ENCODE measurements at places on chromosomes 5 and 9.

DNA sequence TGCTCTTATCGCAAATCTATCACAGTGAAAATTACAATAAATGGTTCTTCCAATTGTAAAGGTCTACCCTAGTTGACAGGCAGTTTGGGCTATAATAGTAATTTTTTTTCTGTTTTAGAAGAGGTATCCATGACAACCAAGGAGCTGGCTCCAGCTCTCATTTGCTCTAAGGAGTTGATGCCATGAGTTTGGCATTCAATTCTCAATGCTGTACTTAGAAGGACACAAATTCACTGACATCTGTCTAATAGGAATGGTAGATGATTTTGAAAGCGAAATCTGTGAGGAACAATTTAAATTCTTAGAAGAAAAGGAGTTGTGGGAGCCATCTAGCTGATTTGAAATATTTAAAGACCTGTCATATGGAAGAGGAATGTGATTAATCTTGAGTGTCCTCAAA lies 203.6 kb upstream of the DAB2 start:
- DNase-seq = no peak

- DNase-seq = no peak
These were observed 123.6 kb downstream of the ACTBL2 start for GRCh38 chr5:57358796-57359592.

DNA sequence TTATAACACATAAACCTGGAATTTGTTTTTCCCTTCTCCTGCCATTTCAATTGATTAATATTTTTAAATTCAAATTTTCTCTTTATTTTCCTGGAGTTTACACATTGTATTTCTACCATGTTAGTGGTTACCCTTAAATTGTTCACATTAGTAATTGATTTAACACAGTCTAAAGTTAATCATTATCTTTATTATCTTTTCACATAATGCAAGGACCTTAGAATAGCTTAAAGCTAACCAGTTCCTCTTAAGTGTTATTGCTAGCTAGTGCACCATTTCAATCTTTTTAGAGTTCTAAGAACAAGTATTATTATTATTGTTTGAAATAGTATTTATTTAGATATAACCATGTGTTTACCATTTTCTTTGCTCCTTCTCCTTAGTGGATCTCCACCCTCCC lies 251.2 kb upstream of the FBXL7 start:
- DNase-seq = no peak

- DNase-seq = no peak
These were observed 55.3 kb downstream of the WNK2 start for GRCh38 chr9:93238953-93239925.

GRCh38 chr9:37583522-37584121 lies 7.4 kb upstream of the FBXO10 start:
- no peak for DNase-seq

GRCh38 chr5:76818844-76819831 lies at the start of gene F2RL1:
F2RL1 (plus strand) TSS chr5:76819030; CDS start chr5:76819183, 153 bp downstream.
- peak; percentile 73 for DNase-seq

DNA sequence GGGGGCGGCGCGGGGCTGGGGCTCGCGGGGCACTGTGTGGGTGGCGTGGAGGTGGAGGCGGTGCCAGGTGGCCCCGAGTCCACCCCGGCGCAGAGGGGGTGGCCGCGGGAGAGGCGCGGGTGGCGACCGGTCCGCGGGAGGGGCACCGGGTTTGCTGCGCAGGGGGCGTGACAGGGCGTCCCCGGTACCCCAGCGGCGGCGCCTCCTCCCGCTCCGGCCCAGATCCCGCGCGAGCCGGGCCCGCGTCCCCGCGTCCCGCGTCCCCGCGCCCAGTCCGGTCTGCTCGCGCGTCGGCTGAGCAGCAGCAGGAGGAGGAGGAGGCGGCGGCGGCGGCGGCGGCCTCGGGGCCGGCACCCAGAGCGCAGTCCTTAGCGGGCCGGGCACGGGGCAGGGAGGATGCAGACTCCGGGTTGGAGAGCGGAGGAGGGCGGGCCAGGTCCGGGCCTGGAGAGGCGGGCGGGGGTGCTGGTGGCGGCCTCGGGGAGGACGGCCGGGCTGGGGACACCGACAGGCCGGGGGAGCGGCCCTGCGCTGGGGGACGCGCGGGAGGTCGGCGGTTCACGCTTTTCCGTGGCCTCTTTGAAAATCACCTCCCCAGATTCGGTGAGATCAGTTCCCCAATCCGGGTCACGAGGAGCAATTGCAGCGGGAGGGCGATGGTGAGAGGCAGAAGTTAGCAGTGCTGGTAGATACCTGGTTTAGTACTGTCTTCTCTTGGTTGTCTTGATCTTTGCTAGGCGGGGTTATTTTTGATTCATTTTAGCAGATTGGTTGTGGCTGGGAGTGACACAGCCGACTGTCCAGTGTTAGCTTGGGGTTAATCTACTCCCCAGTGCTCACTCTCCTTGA lies 1.7 kb downstream of the TRIO start:
- peak; percentile 94 for DNase-seq

DNA sequence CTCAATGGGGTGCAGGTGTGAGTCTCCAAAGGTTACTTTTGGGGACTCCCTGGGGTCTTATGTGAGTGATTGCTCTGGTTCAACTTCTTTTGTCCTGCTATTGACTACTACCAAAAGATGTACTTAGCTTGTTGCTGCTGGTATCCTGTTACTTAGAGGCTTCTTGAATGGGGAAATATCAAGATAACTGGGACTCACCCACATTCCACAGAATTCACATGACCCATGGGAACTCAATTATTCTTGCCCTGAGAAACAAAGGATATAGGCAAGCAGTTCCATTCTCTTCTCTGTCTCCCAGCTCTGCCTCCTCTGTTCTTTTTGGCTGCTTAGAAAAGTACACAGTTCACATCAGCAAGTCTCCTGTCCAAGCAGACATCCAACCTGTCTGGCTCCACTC lies 105.9 kb downstream of the UNC13B start:
- DNase-seq = no peak

- no peak for DNase-seq
These were observed 180.5 kb downstream of the RFK start for GRCh38 chr9:76213751-76214150.

GRCh38 chr9:89659891-89660685 lies 55.3 kb downstream of the GADD45G start:
- DNase-seq = no peak

DNA sequence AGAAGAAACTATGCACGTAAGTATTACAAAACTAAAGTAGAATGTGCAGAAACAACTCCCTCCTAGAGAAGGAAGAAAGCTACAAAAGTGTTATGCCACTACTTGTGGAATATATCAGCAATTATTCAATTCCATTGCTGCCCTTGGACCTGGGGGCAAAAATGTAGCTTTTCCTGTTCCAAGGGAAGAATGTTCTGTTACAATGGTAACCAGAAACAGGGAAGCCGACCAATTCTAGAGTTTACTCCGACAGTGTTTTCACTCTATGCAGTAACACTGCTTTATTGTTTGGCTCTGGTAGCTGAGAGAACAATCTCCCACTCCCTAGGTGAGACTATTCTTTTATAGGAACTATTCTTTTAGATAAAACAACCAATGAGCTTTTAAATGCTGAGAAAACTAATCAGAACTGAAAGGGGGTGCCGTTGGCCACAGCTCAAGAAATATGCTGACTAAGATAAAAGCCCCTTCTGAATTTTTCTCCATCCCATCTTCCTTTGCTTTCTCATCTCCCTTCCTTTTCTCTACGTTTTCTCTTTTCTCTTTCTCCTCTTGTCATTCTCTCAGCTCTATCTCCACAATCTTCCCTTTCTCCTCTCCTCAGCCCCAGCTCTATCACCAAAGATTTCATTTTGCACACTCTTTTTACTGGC lies 54.1 kb downstream of the SLC1A3 start:
- no peak for DNase-seq
